Renal cortical epithelial cell (primary cell): ENCODE measurements at places on chromosomes 16 and 17.

DNA sequence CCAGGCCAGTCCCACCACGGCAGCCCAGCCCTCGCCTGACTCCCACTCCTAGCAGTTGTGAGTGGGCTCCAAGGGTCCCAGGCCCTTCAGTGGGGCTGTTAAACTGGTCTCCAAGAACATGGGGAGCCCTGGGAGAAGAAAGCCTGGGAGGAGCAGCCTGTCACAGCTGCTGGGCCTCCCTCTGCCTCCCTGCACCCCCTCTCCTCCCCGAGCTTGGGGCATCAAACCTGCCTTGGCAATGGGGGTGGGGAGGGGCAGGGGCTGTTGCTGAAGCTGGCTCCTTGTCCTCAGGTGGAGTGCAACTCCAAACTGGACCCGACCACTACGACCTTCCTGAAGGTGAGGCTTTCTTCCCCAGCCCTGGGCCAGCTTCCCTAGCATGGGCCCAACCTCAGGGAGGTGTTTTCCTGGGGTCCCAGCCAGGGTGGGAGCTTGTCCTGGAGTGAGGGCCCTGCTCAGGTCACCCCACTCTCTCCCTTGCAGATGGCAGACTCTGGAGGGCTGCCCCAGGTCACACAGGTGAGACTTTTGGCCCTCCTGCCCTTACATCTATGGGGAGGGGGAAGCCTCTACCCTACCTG lies 6.6 kb upstream of the SETD6 start:
- no peak for DNase-seq

DNA sequence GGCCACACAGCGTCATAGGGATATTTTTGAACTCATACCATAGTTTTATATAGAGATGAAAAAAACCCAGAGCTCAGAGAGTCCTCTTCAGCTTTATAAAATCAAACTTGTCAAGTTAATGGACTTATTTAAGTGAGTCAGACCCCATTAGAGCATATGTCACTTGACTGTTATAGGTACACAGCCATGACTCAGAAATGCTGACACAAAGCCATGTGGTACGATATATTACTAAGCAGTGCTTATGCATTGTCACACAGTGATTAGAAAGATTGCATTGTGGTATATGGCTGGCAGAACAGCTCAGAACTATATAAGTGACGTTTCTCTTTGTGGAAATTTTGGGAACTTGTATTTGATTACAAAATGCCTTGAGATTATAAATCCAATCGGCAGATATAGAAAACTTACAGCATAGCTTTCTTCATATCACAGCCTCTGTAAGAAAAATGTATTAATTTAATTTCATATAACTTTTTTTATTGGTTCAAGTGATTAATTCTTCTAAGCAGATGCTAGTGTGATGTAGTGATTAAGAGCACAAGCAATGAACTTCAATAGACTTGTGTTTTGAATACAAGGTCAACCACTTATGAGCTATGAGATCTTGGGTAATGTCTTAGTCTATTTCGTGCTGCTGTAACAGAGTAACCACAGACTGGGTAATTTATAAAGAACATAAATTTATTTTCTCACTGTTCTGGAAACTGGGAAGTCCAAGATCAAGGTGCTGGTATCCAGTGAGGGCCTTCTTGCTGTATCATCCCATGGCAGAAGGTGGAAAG lies 25.8 kb upstream of the GINS3 start:
- peak; percentile 76 for DNase-seq

GRCh38 chr16:6641091-6641490 lies 691.6 kb upstream of the RBFOX1 start:
- DNase-seq, result no peak

GRCh38 chr16:49499869-49500610 lies 126.4 kb downstream of the C16orf78 start:
- no peak for DNase-seq

DNA sequence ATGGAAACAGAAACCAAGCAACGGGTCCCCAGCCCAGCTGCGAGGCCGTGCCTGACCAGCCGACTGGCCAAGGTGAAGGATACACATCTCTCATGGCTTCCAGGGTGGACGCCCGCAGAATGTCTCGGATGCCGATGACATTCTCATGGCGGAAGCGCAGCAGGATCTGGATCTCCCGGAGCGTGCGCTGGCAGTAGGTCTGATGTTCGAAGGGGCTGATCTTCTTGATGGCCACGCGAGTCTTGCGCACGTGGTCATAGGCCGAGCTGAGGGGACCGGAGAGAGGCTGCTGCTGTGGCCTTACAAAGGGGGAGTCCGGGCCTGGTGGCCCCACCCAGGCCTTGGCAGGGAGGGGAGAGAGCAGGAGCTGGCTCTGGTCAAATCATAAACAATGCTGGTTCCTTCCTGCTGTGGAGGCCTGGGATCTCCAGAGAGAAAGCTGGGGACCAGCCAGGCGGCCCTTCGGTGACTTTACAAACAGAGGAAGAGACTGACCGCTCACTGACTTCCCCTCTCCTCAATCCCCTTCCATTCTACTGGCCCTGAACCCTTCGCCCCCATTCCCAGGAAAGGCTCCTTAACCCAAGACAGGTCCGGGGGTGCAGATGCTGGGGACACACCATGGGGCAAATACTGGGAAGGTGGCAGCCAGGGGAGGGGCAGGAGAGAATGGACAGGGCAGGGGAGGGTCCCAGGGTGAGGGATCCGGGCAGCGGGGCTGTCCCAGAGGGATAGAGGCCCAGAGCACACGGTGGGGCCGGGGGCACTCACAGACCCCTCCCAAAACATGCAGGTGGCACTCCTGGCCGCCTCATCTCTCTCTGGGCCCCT lies 1.1 kb downstream of the MAPK3 start:
- no peak for DNase-seq

- DNase-seq, result no peak
Observed at GRCh38 chr17:2946144-2946543, 117.3 kb downstream of the OR1D5 start.

- DNase-seq, result no peak
Observed at GRCh38 chr17:83174362-83175118, 95.1 kb downstream of the METRNL start.

DNA sequence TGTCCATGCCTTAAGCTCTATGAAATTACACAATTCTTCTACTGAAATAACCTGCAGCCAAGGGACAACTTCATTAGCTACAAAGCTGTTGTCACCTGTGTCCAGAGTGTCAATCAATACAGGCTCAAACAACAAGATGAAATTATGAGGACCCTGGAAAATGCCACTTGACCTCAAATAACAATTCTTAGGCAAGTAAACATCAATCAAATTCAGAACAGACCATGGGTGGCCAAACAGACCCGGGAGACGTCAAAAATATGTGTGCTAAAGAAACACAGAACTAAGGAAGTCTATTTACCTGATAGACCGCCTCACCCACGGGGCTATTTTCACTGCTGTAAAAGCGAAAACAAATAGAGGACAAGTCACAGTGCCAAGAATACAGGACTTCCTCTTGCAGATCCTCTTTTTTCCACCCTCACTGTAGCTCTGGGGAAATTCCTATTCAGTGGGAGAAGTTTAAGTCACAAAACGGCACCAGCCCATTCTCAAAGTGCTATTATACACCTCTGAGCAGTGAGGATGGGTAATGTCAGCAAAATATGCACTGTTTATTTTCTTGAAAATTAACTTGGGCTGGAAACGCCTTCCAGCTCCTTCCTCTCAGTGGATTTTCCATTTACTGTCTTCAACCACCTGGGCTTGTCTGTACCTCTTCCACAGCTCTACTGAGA lies 2.7 kb downstream of the LITAF start:
- peak; percentile 66 for DNase-seq

GRCh38 chr16:50133214-50133613 lies 19.9 kb upstream of the TENT4B start:
- peak; percentile 16 for DNase-seq

DNA sequence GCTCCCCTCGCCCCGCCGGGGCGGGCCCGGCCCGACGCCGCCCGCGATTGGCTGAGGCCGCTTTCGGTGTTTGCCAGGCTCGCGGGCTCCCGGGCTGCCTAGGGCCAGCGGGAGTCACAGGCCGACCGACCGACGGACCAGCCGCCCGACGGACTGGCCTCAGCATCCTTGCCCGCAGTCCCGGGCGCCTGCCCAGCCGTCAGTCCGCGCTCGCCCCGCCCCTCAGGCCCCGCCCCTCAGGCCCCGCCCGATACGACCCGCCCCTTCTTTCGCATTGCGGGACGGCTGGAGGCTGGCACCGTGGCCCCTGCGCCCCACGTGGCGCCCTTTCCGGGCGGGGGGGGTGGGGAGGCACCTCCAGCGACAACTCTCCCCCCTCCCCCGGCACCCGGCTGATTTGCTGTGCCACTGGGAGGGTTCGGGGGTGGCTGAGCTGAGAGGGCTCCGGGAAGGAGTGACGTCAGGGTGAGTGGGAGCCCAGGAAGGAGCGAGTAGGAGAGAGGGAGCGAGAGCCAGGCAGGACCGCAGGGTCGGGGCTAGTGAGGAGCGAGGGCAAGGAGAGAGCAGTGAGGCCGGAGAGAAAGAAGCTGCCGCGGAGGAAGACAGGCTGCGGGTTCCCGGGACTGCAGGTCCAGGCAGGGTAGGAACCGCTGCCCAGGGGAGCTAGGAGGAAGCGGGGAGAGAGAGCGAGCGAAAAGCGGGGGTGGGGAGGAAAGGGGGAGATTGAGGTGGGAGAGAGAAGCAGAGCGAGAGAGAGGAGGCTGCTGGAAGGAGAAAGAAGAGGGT lies at the start of gene ASPHD1:
ASPHD1 (plus strand) TSS at position 387 of the 786 bp plus-strand sequence. CDS start 484 bp downstream, outside the sequence.
- peak; percentile 82 for DNase-seq

- peak; percentile 86 for DNase-seq
Observed at GRCh38 chr16:27268376-27269299, at the start of gene NSMCE1. TSS of gene NSMCE1 (minus strand) at chr16:27268772. CDS start at chr16:27257570, 11,202 bp downstream.

- no peak for DNase-seq
Observed at GRCh38 chr16:74785031-74785430, 10.4 kb upstream of the FA2H start.

DNA sequence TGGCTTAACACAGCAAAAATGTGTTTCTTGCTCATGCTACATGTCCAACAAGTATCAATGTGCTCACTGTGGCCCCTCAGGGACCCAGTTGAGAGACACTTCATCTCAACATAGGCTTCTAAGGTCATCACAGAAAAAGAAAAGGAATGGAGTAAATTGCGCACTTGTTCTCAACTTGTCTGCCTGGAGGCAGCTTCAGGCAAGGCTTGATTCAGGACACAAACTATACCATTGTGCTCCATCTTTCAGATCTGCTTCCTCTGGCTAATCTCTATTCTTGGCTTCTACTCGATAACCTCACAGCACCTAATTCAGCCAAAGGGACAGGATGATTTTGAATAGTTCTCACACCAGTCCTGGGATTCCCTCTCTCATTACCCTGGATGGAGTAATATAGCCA lies 35.6 kb downstream of the HS3ST2 start:
- no peak for DNase-seq

DNA sequence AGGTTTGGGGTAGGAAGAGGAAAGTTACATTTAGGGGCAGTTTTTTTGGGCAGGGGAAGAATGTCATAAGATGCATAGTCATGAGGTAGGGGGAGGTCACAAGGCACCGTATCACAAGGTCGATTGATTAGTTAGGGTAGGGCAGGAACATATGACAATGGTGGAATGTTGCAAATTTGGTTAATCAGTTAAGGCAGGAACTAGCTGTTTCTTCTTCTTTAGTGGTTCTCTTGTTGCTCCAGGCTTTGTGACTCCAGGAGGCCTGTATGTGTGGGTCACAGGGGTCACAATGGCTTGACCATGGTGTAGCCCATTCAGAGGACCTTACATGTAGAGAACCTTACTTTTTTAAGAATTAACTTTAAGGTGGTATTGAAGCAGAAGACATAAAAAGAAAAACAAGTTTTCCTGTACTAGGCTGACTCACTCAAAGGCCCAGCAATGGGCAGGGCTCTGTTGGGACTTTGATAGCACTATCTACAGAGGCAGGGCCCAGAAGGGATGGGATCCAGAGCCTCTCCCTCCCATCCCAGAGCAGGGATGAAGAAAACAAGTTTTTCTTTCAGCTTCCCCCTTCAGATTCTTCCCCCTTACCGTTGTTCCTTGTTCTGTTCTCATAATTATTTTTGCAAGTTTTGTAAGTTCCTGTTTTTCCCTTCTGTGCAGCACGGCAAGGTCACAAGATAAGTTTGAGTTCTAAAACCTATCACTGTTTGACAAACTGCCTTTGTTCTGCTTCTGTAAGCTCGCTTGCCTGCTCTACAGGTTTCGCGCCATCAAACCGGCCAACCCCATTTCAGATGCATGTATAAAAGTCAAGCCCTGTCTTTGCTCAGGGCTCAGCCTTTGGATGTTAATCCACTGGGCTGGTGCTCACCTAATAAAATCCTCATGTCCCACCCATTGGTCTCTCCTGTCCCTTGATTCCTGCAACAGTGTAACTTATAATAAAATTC lies 45.8 kb upstream of the ATF7IP2 start:
- DNase-seq, result no peak

DNA sequence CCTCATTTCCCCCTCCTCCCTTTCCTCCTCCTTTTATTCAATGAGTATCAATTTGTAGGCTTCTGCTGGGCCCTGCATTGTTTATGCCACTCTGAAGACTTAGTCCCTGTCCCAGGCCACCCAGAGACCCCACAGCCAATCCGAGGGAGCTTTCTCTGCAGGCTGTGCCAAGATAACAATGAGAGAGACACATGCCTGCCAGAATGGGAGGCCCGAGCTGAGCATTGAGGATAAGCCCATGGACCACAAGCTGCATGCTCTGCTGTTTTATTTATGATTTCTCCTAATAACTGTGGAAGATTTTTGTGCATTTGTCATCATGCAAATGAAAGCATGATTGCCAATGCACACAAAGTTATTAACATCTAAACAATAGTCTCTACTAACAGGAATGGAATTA lies 3.0 kb downstream of the RCVRN start:
- no peak for DNase-seq

DNA sequence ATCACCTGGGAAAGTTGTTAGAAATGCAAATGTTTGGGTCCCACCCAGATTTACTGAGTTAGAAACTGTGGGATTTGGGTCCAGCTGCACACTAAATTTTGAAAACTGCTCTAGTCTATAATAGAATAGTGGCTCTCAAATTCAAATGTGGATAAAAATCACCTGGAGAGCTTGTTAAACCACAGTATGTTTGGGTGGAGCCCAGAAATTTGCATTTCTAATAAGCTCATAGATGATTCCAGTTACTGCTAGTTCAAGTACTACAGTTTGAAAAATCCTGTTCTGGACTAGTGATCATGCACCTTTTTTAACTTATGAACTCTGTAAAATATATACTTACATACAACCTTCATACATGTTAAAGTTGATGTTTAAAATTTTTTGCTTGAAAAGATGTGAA lies 27.8 kb downstream of the RABEP1 start:
- no peak for DNase-seq

GRCh38 chr17:31279401-31279800 lies 17.6 kb downstream of the OMG start:
- DNase-seq, result no peak

DNA sequence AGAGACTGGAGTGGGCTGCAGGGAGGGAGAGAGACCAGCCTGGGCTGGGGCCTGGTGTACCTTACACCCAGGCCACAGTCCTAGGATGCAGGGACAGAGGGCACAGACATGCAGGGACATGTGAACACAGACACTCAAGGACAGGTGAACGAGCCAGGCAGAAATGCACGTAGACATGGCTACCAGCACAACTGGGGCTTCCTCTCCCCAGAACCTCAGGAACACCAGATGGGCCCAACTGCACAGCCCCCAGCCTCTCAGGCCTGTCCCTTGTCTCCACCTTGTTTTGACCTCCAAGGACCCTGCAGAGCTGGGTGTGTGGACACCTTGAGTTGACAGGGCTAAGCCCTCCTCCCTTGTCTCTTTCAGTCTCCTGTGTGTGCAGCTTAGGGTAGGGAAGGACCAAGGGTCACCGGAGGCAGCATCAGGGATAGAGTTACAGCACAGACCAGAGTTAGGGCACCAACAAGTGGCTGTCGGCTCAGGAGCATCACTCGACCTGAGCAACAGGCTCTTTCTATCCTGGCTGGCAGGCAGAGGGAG lies 9.2 kb downstream of the SEZ6 start:
- no peak for DNase-seq

- DNase-seq, result no peak
Observed at GRCh38 chr16:47316442-47317015, 144.3 kb downstream of the ITFG1 start.
